ENCODE measurements at places on chromosomes 4 and X.
A peak's percentile ranks its signal among the peaks of the same experiment; 100 is the strongest.

- DNase-seq = no peak
Observed at GRCh38 chr4:81146466-81146865, 68.6 kb downstream of the PRKG2 start.

DNA sequence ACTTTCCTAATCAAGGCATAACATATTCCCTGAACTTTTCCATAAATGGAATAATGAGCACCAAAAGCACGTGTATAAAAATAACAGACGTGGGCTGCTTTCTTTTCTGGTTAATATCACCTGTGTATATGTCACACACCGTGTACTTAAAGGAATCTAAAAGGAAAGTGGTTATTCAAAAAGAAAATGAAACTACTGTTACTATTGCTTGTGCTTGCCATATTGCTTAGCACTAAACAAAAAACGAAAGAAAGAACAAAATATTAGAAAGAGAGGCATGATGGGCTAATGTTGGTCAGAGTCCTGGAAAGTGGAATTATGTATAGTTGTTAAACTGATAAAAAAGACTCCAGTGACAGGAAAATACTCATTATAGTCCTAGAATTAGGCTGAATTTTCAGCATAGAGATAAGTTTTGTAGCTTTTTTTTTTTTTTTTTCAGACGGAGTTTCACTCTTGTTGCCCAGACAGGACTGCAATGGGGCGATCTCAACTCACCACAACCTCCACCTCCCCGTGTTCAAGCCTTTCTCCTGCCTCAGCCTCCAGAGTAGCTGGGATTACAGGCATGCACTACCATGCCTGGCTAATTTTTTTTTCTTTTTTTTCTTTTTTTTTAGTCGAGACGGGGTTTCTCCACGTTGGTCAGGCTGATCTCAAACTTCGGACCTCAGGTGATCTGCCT lies 123.2 kb downstream of the PABPC4L start:
- no peak for DNase-seq

GRCh38 chrX:122703762-122704161 lies 480.3 kb upstream of the GRIA3 start:
- no peak for DNase-seq

- DNase-seq = no peak
Observed at GRCh38 chr4:8705161-8706145, 112.9 kb downstream of the CPZ start.

- DNase-seq = peak; percentile 10
Observed at GRCh38 chr4:69470561-69470960, 25.1 kb downstream of the UGT2B4 start.

- DNase-seq = peak; percentile 26
Observed at GRCh38 chrX:97211070-97211469, 327.4 kb downstream of the RPA4 start.

- DNase-seq = no peak
Observed at GRCh38 chrX:150199181-150199580, 163.9 kb upstream of the MAMLD1 start.

DNA sequence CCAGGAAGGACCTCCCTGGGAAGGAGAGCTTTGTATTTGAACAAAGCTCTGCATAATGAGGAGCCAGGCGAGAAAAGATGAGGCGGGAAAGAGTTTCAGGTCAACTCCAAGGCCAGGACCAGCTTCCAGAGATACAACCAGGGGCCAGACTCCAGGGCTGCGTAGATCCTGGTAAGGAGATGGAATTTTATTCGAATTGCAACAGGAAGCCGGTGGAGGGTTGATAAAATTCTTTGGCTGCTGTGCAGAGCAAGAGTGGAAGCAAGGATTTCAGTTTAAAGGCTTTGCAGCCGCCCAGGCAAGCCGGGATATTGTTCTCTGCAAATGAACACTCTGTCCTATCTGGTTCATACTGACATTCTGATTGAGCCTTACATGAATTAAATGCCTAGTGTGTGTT lies 40.2 kb upstream of the CBR4 start:
- no peak for DNase-seq

GRCh38 chr4:121877041-121877773 lies 6.9 kb upstream of the BBS7 start:
- DNase-seq = no peak

- no peak for DNase-seq
Observed at GRCh38 chr4:26993539-26993938, 132.9 kb downstream of the STIM2 start.
